ENCODE measurements at places on chromosomes 1 and 21.
A peak's percentile ranks its signal among the peaks of the same experiment; 100 is the strongest.

GRCh38 chr1:11388617-11389016 lies 90.3 kb upstream of the DISP3 start:
- DNase-seq, result no peak

DNA sequence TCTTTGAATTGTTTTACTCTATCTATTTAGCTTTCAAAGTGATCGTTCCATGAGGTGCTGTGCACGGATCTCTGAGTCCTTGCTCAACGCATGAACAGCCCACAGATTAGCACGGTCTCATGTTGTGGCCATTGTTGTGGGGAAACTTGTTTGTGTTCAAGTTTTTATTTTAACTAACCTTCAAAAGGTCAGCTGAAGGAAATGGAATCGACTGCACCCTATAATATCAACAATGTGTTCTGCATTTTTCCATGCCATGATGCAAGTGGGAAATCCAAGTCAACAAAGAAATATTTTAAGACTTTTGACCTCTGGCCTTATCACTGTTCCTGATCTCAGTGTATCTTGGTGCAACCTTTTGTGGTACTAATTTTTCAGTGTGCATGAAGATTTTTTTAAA lies 6.1 kb downstream of the SH2D1B start:
- DNase-seq, result no peak

DNA sequence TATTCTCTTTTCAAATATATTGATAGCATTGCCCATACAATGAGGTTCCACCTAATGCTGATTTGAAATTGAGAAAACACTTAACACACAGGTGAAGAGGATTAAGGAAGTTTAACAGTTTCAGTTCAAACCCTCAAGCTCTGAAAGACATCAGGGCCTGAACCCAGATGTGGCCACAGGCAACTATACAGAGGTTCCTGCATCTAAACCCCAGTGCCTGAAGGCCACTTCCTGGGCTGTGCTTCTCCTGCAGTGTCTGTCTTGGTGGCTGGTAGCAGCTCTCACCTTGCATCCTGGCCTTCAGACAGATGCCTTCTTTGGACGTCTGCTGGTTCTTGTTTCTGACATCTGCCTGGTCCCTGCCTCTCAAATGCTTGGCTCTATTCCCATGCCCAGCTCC lies 25.1 kb upstream of the NGF start:
- no peak for DNase-seq

GRCh38 chr1:209249785-209250440 lies 333.6 kb upstream of the CAMK1G start:
- no peak for DNase-seq

GRCh38 chr1:91806769-91807700 lies 78.9 kb downstream of the TGFBR3 start:
- DNase-seq, result no peak

DNA sequence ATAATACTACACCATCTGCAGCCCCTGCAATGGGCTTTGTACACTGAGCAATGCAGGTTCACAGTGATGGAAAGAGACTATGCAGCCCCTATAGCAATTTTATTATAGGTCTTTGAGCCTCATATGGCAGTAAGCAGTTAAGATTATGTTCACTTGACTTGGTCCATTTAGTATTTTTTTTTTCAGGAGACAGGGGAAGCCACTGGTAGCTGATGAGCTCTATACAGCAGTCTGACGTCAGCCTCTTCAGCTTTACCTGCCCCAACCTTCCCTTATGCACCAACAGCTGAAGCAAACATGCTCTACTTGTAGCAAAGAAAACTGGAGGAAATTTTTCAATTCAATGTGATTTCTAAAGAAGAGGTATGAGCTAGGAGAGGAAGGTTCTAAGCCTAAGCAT lies 32.2 kb downstream of the AIDA start:
- no peak for DNase-seq

- DNase-seq, result no peak
Measured at GRCh38 chr1:88708011-88708410, 23.9 kb downstream of the PKN2 start.

DNA sequence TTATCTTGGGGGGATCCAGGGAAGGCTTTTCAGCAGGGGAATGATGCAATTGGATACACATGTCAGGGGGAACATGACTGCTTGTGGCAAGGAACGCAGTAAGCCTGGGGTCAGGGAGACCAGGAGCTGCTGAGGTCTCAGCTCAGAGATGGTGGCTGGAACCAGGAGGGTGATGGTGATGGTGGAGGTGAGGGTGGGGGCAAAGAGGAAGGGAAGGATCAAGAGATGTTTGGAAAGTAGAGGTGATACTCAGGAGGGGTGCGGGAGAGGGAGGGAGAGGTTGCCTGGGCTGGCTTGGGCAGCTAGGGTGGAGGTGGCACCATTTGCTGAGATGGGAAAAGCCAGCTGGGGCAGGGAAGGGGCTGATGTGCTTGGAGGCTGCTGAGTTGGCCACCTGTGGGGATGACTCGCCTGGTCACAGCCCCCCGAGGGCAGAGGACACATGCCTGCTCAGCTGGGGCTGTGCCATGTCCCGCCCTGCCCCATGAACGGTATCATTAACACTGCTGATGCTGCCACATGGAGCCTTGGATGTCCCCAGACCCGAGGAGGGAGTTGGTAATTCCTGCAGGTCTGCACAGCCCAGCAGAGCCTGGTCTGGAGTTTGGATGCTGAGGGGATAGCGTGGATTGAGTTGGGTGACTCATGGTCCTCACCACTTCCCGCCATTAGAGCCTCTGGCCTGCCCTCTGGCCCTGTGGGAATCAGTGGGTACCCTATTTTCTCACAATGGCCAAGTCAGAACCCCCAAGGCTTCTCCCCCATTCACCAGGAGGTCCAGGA lies 6.3 kb upstream of the PADI1 start:
- DNase-seq, result no peak

DNA sequence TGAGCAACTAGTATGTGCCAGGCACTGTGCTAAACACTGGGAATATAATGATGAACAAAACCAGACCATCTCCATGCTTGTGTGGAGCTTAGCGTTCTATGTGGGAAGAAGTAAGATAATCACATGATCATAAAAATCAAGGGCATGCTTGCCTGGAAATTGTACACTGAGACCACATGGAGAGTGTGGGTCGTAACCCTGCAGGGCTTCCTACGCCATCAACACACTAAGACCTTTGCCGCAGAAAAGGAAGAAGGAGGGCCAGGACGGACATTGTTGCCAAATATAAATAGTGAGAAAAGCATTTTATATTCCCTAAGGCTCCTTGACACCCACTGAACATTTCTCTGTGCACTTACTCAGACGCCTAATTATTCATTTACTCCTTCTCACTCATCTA lies 388.1 kb upstream of the VAMP3 start:
- DNase-seq, result no peak

GRCh38 chr1:245583575-245584330 lies 429.0 kb downstream of the KIF26B start:
- no peak for DNase-seq

DNA sequence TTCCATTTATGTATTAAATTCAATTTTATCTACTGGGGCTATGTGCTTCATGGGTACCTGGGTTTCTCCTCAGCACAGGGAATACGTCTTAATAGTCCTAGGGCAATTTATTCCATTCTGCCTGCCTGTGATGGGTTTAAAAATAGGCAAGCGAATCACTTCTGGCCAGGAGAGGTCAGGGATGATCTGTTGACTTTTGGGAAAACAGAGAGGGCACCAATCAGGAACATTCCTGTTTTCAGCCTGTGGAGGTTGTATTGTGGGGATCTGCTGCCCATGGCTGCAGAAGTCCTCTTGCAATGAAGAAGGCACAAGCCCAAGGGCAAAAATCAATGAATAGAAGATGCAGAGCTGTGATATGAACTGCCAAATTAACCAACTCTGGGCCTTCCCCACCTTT lies 303.1 kb downstream of the CTH start:
- no peak for DNase-seq

DNA sequence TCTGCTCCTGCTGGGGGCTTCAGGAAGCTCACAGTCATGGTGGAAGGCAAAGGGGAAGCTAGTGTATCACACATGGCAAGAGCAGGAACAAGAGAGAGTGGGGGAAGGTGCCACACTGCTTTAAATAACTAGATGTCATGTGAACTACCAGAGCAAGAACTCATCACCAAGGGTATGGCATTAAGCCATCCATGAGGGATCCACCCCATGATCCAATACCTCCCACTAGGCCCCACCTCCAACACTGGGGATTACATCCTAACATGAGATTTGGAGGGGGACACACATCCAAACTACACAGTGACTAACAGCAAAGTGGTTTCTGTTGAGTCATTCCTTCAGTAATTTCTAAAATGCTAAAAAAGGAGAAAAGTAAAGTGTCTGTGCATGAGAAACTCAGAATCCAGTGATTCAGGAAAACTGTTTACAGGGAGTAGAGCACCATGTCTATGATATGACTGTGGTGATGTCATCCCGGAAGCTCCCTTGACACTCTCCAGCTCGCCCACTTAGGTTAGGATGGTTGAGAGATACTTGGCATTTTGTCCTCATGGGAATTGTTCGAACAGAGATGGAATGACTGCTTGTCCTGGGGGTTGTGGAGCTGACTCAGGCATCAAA lies 50.3 kb downstream of the CHD1L start:
- peak; percentile 77 for DNase-seq

- DNase-seq, result no peak
Measured at GRCh38 chr1:6345009-6345408, 48.6 kb downstream of the ACOT7 start.

- DNase-seq, result no peak
Measured at GRCh38 chr1:221801251-221801661, 59.4 kb upstream of the DUSP10 start.

DNA sequence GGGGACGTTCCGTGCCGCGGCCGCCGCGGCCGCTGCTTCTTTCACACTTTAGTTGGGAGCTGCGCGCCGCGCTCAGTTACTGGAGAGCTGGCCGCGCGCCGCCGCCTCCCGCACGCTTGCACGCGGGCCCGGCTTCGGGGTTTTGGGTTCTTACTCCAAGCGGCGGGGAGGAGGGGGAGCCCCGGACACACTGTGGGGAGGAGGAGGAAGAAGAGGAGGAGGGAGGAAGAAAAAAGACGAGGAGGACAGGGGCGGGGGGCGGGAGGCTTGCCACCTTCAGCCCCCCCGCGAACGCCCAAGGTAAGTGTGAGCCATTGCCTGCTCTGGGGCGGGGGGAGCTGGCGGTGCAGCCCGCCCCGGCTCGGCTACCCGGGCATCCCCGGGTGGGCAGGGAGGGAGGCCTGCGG lies 243 bp downstream of the C1orf21 start:
- DNase-seq, result no peak

DNA sequence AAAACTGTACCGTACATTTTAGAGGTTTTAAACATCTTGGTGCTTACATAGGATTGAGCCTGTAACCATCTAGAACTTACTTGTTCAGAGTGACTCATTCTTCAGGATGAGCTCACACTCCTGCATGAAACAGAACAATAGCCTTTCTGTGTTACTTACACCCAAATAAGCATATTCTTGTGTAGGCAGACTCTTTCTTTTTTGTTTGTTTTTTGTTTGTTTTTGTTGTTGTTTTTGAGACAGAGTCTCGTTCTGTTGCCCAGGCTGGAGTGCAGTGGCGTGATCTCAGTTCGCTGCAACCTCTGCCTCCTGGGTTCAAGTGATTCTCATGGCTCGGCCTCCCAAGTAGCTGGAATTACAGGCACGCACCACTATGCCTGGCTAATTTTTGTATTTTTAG lies 3.8 kb upstream of the CA6 start:
- peak; percentile 54 for DNase-seq

- no peak for DNase-seq
Measured at GRCh38 chr1:3313576-3313950, 140.9 kb upstream of the ARHGEF16 start.

DNA sequence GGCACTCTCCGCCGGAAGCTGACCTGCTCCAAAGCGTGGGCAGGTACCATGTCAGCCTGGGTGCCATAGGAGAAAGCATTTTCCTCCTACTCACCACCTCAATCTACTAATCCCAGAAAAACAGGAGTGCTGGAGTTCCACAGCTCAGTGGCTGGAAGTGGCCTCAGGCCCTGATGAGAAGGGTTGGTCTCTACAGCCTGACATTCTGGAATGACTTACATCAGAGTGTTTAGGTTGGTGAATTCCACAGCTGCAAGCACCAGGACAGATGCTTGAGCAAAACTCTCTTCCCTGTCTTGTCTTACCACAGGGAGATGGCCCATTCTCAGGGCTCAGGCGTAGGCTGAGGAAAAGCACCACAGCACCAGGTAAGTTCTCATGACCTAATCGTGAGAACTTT lies 5.5 kb downstream of the SEC16B start:
- DNase-seq, result no peak

- DNase-seq, result no peak
Measured at GRCh38 chr1:11513681-11514080, 34.7 kb downstream of the DISP3 start.

- no peak for DNase-seq
Measured at GRCh38 chr1:212346601-212347000, 61.4 kb downstream of the PPP2R5A start.

DNA sequence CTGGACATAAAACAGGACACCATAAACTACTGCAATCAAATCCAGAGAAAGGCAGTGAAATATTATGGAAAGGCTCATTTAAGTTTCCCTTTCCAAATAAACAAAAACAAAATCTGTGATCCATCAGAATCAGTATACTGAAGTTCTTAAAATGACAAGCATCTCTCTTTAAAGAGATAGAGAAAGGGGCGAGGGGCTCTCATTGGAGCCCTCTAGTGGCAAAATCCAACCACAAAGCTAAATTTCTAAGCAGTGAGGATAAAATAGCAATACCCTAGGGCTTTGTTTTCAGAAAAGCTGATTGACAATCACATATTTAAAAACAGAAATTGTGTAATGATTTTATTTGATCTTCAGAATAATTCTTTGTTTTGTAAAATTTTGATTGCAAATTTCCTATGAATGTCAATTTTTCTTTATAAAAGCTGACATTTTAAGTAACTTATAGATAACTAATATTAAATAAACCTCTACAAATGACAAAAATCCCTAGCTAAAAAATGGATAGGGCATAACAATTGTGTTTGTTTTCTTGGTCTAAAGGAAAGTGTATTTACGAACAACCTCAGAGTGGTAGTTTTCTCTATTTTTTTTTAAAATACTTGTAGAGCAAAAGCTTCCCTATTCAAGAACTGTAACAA lies 138.2 kb downstream of the COL24A1 start:
- peak; percentile 22 for DNase-seq

DNA sequence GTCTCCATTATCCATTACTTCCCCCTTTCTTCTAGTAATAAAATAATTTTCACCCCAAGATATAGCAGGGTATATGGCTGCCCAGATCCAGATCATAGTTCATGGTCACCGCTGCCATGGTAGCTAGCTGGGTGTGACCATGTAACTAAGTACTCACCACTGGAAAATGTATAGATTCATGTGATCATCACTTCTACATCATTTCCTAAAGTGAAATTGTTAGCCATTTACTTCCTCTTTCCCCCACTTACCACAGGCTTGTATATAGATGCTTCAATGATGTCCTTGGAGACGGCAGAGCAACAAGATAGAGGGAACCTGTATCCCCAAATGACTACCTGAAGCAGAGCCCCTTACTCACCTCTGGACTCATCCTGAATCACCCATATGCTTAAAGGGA lies 22.7 kb upstream of the EYA3 start:
- no peak for DNase-seq

- no peak for DNase-seq
Measured at GRCh38 chr1:9717193-9718005, 65.9 kb downstream of the PIK3CD start.

GRCh38 chr1:241536304-241536703 lies 4.1 kb downstream of the KMO start:
- no peak for DNase-seq
